IPS-NIHi11 (cell line): ENCODE measurements at places on chromosomes 7 and 10.

- no peak for DNase-seq
These were observed 1.2 kb downstream of the CALML5 start for GRCh38 chr10:5497948-5498730.

GRCh38 chr7:104150470-104150869, 57.3 kb downstream of the ORC5 start:
- no peak for DNase-seq

DNA sequence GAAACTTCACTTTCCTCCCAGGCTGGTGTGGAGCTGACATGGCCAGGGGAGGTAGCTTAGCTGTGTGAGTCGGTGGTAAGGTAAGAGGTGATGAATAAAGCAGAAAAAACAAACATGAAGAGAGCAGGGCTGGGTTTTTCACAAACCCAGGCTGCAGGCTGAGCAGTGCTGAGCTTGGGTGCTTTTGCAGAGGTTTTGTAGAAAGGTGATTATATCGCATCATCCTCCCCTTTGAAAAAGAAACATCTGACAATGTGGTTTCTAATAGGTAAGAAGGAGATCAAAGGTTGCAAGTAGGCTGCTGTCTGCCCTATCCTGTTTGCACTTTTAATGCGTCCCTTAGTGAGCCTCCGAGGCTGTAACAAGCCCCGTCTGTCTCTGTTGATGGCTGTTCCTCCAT, 69.6 kb upstream of the GRM8 start:
- no peak for DNase-seq

DNA sequence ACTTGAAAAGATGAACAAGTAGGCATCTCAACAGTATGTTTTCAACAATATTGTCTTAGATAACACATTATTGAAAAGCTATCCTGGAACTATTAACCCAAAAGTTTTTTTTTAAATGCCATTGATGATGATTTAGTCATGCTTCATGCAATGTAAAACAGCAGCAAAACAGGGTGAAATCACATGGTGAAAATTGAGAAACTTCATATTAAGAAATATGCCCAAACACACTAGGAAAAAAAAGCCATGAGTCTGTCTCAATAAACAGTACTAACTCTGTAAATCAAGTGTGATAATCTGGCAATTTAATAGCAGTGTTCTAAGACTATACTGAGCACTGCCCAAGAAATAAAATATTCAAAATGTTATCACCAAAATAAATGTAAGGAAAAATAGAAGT, 613.1 kb downstream of the KCNMA1 start:
- DNase-seq, result no peak

- DNase-seq, result no peak
These were observed 307.2 kb downstream of the PRPF18 start for GRCh38 chr10:13893926-13894325.

GRCh38 chr7:108138911-108139310, 8.8 kb upstream of the LAMB4 start:
- DNase-seq, result no peak

DNA sequence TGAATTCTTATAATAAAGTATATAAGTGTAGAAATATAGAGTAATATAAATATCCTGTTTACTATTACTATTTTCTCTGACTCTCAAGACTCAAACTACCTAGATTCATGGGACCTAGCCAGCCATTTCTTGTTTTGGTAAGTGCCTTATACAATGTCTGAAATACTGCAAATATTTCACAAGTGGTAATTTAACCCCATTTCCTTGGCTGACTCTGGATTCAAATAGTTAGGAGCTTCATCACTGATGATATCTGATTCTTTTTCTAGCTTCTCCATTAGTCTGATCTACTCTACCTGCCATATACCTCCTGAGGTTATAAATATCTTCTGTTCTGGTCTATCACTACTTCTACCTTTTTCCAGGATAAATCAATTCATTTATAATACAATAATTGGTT, 6.4 kb upstream of the RALA start:
- DNase-seq, result no peak

GRCh38 chr7:94710256-94710655, 54.3 kb upstream of the SGCE start:
- DNase-seq, result no peak

DNA sequence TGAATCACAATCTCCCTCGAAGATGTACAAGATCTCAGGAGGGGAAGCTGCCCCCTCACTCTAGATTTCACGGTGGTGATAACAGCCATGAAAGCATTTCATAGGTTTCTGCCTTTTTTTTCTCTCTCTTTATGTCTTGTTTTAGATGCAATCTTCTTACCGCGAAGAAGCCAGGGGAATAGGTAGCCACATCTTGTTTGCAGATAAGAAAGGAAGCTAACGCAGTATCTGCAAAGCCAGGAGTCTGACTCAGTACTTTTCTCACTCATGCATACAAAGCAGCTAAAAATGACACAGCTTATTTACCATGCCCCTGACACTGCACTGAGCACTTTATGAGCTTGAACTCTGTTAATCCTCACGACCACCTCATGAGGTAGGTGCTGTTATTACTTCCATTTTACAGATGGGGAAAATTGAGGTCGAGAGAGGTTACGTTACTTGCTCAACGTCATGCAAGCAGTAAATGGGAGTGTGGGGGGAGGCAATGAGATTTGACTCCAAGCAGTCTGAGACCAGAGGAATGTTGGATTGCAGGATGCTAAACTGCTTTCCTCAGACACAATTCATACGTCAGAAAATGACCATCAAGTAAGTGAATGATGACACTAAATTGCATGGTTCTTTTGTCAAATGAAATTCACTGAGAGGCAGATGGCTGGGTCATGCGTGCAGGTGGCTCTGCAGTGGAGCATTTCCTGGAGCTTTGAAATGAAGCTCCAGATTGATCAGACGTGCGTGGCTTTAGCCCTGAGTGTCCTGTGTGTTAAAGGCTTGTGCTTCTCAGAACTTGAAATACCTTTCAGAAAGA, 3.3 kb downstream of the MAP3K8 start:
- no peak for DNase-seq

- DNase-seq, result no peak
These were observed 154.9 kb downstream of the ATE1 start for GRCh38 chr10:121772884-121773283.

DNA sequence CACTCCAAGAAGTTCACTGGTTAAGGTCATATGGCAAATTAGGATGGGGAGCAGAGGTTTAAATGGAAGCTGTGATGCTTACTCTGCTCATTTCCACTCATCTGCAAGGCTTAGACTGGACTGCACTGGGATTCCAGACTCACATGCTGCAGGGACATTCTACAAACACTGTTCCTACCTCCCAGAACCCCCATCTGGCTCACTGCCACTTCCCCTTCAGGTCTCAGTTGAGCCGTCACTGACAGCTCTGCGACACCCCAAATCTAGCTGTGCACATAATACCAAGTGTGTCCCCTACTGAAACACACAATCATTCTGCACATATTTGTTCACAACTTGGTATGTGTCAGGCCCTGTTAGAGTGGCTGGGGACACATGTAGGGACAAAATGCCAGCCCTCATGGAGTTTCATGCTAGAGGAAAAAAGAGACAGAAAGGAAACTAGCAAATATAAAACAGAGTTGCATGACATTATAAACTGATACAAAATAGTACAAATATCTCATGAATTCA, 5.4 kb downstream of the PRKCQ start:
- no peak for DNase-seq

- DNase-seq, result peak; percentile 91
These were observed 32.2 kb upstream of the COL13A1 start for GRCh38 chr10:69769395-69769992.

GRCh38 chr10:77647543-77648293, 10.1 kb upstream of the KCNMA1 start:
- DNase-seq, result no peak

GRCh38 chr10:35306852-35307251, 29.5 kb upstream of the CCNY start:
- no peak for DNase-seq

DNA sequence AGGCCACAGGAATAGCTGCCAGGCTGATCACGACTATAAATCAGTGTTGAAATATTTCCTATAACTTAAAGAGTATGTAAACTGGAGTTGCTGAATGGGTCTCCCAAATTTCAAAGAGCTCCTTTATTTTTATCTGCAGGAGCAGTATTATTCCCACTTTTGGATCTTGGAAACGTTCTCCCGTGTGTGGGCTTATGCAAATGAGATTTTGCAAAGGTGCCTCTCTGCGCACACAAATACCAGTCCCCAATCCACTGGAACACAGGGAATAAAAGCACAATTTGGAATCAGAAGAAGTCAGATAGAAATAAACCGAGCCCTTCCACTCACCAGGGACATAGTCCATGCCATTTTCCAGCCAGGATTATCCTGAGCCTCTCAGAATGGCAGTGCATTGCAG, 350.2 kb upstream of the CELF2 start:
- DNase-seq, result no peak

DNA sequence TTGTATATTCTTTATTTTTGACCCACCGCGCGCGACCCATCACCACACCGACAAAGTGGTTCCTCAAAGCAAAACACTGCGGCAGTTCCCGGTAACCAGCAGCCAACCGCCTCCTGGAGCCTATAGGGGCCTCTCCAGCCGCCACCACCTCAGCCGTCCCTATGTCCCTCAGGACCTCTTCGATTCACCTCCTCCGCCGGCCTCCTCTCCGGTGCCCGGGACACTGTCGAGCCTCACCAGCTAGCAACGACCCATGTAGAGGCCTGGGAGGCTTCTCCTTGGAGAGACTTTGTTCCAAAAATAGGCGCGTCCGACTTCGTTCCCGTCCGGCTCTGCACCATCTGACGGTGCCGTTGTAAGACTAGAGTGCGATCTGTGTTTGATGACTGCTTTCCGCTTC, 158.8 kb downstream of the HGF start:
- no peak for DNase-seq

DNA sequence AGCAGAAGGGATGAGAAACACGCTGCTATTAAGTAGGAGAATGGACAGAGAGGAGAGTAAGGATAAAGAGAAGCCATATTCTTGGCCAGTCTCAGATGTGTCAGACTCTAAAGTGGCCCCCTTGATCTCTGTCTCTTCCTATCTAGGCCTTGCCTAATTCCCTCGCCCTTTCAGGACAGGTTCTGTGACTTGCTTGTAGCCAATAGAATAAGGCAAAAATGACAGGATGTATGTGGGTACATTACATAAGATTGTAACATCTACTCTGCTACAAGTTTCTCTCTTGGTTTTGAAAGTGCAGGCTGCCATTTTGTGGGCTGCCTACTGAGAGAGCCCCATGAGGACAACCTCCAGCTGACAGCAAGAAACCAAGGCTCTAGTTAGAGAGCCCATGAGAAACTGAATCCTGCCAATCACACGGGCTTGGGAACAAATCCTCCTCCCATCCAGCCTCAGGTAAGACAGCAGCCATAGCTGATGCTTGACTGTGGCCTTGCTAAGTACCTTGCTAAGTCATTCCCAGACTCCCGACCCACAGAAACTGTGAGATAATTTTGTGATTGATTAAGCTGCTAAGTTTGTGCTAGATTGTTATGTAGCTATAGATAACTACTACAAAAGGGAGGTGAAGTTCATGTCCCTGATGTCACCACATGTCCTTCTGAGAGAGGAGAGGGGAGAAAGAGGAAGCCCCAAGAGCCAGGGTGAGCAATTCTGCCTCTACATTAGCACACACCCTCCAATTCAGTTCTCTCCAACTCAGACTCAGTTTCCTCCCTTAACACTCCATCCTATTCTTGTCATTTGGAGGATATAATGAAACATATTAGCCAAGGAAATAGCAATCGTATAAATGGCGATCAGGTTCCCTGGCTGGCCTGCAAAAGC, 185.5 kb downstream of the SGMS1 start:
- no peak for DNase-seq

DNA sequence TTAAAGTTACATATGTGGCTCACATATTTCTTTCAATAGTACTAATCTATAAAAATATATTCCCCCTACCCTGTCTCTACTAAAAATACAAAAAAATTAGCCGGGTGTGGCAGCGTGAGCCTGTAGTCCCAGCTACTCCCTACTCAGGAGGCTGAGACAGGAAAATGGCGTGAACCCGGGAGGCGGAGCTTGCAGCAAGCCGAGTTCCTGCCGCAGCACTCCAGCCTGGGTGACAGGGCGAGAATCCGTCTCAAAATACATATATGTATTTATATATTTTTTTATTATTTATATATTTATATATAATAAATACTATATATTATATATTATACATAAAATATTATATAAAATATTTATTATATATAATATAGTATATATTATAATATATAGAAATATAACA, 69.7 kb upstream of the GRM3 start:
- no peak for DNase-seq

DNA sequence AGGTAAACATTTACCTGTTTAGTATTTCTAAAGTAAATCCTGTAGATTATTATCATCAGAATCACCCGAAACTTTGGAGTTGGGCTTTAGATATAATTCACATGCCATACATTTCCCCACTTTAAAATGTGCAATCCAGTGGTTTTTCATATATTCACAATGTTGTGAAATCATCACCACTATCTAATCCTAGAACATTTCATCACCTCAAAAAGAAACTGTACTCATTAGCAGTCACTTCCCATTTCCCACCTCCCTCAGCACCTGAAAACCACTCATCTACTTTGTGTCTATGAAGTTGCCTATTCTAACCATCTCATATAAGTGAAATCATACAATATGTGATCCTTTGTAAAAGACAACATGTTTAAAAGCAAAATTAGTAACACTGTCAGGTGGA, 182.6 kb downstream of the FZD1 start:
- no peak for DNase-seq

DNA sequence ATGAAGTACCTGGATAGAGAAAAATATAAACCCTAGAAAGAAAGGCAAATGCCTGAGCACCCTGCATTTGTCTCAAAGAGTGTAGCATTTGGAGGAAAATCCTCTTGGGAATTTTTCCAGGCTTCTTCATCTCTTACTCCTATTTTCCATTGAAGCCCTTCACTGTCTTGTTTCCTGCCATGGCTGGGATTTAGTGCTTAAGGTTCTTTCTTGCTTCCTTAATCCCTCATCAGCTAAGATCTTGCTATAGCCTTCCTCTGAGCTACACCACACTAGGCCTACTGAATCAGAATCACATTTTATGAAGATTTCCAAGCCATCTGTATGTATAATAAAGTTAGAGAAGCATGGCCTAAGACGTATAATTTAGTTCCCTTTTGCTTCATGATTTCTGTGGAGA, 97.5 kb upstream of the PHYHIPL start:
- no peak for DNase-seq

- peak; percentile 33 for DNase-seq
These were observed 51.3 kb downstream of the IKZF1 start for GRCh38 chr7:50355817-50356178.

GRCh38 chr7:72032934-72033333, 379.2 kb downstream of the CALN1 start:
- DNase-seq, result no peak

DNA sequence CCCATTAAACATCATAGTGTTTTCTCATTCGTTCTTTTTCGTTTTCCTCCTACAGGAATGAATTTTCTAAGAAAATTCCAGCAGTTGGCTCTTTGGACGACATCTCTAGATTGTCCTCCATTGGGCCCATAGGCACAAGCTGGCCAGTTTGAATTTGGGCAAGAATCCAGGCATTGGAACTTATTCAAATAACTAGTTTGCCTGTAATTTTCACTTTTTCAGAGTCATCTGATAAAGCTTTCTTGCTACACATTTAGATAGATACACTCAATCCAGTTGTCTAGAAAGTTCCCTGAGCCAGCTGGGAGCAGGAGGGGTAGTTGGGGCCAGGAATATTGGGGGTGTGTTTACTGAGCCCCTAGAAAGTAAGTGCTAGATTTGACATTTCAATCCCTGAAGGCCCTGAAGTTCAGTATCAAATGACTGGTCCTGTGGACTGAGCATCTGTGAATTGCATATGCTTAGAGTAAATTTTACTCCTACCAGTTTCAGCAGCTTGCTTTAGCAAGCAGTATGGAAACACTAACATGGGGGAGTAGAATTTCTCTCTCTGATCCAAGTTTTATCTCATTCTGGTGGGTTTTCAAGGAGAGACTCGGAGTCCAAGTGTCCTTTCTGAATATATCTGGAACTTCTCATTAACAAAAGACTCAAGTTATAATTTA, 5.2 kb downstream of the EGFR start:
- DNase-seq, result no peak
